ENCODE measurements at places on chromosomes 6 and 20. TPM values are rescaled to one million over a fixed set of nuclear protein-coding genes. Genes with fewer than 3 reads are reported as not detected.

The CYP39A1 gene
- not detected for total RNA-seq

The SCGN gene
- total RNA-seq = not detected

The CPNE5 gene
- 0.24 TPM for total RNA-seq

The VSTM2L gene
- total RNA-seq = 1.4 TPM

The SLC32A1 gene
- total RNA-seq = not detected

The SULF2 gene
- total RNA-seq = 23.5 TPM

The SLC25A27 gene
- total RNA-seq = 0.02 TPM

The HLA-G gene
- not detected for total RNA-seq

The BNIP5 gene
- not detected for total RNA-seq

DNA sequence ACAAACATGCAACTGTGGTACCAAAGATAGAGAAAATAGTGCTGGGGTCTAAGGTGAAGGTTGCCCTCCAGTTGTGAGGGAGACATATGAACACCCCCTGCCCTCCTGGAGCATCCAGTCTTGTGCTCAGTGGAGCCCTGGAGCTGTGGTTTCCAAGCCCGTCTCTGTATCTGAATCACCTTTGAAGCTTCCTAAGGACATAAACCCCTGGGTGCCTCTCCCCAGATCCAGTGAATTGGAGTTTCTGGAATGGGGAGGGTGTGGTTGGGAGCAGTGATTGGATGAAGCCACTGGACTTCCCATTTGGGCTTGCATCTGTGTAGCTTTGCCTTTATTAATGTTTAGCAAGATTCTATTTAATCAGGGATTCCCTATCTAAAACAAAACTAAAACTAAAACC, 22.4 kb upstream of the E2F3 start:
- no peak for DNase-seq

- no peak for DNase-seq
Measured at GRCh38 chr6:157092736-157093135, 230.6 kb downstream of the TMEM242 start.

DNA sequence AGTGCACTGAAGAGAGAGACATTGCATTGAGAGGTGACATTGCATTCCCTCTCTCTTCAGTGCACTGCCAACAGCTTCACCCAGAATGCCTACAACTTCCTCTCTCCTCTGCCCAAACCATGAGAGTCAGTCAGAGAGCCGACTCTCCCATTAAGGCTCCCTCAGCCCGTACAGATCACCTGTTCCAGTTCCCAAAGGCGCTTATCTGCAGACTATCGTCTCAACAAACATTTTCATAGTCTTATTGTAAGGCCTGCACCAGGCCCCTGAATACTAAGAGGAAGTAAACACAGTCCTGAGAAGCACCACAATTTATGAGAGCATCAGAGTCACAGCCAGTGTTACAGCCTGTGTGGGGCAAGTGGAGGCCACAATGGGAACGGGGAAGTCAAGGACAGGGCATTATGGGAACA, 53.7 kb downstream of the GFOD1 start:
- DNase-seq = no peak

DNA sequence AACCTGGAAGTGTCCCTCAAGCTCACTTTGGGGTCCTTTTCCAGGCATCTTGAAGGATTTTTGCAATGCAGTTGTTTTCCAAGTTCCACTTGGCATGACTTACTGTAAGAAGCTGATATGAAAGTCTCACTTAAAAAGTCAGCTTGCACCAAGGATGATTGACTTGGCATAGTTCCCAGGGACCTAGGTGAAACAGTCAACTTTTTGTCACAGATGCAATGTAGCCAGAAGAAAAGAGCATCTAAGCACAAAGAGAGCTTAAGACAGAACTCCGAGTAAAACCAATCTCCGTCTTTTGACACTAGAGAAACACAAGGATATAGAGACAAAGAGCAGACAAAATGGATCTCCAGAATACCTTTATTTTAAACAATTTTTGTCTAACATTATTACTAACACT, 2.6 kb upstream of the ZSCAN12 start:
- no peak for DNase-seq

DNA sequence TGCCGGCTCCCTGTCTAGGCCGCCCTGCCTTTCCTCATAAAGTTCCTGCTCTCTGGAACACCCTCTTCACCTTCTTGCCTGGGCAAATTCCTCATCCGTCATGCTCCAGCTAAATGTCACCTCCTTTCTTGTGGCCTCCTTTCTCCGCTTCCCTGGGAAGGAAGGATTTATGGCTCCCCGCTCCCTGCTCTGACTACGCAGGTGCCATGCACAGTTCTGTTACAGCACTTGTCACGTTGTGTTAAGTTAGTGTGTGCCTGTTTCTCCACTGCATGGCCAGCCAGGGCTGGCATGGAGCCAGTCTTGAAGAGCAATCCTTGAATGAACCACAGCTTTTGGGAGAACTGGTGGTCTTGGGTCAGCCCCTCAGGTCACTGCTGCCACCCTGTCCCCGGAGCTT, 61.7 kb downstream of the CD40 start:
- no peak for DNase-seq

GRCh38 chr6:163446549-163446948, 32.0 kb downstream of the QKI start:
- no peak for DNase-seq

GRCh38 chr20:19835533-19836222, 77.6 kb downstream of the RIN2 start:
- DNase-seq = no peak

DNA sequence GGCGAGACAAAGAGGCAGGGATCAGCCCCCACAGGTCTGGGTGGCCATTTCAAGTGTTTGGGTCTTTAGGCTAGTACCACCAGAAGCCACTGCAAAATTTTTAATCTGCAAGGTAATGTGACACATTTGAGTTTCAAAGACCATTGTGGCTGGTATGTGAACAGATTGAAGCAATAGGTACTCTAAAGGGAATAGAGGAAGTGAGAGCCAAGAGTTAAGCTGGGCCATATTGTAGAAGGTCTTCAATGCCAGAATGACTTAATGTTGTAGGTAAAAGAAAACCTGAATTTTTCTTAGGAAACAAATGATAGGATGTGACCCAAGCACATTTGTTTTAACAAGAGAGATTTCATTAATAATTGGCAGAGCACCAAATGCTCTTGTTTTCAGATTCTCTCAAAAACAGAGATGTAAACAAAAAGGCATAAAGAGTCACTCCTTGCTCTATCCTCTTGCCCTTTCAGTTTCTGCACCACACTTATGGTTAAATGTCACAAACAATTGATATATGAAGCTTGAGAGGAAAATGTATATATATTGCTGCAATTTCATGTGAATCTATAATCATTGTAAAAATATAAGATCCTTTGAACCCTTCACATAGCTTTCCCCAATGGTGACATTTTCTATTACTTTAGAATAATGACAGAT, 307.1 kb upstream of the PLN start:
- DNase-seq = no peak

DNA sequence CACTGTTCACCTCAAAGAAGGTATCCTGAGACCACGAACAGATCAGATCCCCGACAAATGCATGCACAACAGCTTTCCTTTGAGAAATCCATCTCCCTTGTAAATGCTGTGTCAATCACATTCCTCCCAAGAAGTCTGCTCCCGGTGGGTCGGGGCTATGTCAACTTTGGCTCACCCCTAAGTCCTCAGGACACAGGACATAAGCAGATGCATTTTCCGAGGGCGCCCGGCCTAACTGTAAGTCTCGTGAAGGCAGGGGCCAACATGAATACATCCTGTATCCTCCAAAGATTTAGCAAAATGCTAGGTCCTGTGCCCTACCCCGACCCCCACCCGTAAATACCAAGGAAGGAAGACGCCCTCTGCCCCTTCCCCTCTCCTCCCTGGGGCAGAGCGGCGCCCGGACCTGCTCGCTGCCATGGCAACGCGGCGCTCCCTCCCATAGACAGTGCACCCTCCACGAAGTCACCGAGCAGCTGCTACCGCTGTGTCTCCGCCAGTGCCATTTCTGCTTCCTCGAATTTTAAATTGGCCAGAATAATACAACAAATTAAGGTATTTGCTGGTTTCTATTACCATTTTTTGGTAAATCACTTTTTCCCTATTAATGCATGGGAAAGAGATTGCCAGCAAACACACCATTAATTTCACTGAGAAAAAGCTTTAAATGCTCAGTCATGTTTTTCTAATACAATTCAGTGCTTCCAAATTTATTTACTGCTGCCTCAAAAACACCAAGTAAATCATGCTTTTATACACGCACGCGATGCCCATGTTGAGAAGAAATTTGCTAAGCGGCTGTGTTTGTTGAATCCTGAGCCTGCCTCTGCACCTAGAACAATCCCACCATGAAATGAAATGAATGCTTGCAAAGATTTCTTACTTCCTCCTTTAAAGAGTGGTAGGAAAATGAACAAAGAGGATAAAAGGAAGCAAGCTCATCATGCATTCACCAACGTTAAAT, 100.6 kb downstream of the PCSK2 start:
- DNase-seq = no peak

DNA sequence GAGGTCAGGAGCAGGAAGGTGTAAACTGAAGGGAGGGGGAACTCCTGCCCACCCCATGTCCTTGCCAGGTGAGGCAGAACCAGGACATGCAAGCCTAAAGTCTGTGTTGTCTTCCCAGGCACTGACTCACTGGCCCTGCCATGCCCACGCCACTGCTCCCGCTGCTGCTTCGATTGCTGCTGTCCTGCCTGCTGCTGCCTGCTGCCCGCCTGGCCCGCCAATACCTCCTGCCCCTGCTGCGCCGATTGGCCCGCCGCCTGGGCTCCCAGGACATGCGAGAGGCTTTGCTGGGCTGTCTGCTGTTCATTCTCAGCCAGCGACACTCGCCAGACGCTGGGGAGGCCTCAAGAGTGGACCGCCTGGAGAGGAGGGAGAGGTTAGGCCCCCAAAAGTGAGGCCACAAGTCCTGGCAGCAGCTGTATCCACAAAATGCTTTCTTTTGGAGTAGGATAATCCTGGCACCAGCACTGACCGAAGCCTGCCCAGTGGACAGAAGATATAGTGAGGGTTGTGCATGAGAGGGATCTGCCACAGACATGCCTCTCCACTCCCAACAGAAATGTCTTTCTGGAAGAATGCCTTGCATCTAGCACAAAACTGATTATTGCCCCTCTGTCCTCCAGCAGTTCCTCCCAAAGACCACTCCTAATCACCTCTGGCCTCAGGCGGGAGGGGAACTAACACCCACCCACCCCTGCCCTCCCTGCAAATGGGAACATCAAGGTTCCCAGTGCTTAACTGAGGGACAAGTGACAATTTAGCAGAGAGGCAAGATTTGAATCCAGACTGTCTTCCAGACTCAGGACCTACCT, 812 bp downstream of the MYMX start:
- DNase-seq = no peak

DNA sequence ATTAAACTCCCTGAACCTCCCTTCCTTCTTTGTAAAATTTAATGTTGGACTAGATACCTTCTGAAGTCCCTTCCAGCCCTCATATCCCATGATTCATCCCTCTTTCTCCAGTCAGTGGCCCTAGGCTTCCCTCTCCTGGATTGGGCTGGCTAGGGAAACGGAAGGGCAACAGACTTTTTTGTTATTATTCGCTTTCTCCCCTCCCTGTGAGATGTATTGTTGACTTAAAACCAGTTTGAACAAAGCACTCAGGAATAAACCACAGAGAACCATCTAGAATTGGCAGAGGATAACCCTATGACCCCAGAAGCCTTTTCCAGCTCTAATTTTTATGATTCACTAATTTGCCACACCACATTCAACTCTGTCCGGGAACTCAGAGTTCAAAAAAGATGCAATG, 239.7 kb upstream of the SUPT3H start:
- DNase-seq = no peak

DNA sequence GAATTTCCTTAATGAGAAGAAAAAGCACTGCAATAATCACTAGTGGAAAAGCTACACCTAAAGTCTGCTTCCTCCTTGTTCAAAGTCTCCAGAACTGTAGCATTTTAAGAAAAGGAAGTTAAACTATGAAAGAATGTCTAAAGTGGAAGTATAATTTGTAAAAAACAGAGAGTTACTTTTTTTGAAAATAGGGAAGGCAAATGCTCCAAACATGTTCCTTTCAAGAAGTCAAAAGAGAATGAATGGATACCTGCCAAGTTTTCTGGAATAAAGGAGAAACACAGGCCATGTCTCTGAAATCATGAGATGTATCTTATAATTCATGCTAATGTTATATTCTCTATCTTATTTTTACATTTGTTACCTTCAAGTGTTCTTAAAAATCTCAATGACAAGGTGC, 60.7 kb upstream of the ADGRG6 start:
- DNase-seq = no peak

DNA sequence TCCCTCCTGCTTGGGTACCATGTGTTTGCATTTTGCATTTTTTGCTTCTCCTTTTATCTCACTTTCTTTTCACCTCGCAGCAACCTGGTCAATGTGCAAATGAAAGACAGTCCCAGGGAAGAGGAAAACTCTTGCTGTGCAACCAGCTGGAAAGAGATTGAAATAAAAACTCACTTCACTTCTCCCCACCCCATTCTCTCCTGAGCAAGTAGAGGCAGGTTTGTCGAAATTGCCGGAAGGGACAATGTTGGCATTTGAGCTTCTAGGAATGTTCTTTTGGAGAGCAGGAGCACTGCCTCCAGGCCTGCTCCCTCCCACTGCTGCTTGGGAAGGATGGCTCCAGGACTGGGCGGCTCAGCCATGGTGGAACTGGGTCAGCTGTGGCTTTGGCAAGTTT, 30.6 kb downstream of the KCNG1 start:
- no peak for DNase-seq

- DNase-seq = no peak
Measured at GRCh38 chr6:33450434-33450833, 3.9 kb upstream of the ZBTB9 start.

GRCh38 chr20:10676518-10676917, 2.7 kb upstream of the JAG1 start:
- no peak for DNase-seq

DNA sequence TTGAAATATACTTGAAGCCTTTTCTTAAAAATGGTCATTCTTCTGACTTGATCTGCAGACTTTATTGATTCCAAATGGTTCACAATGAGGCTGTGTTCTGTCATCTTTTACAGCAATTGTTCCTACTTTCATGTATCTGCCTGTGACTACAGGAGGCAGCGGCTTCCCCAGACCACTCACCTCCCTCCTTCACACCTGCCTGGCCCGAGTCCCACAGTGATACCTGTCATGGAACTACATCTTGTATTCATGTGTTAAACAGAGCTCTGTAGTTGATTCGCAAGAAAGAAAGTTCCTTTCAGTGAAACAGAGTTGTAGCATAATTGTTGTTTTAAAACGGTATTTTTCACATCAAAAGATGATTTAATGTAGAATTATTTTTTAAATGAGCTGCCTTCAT, 673.5 kb upstream of the AGPAT4 start:
- DNase-seq = no peak

DNA sequence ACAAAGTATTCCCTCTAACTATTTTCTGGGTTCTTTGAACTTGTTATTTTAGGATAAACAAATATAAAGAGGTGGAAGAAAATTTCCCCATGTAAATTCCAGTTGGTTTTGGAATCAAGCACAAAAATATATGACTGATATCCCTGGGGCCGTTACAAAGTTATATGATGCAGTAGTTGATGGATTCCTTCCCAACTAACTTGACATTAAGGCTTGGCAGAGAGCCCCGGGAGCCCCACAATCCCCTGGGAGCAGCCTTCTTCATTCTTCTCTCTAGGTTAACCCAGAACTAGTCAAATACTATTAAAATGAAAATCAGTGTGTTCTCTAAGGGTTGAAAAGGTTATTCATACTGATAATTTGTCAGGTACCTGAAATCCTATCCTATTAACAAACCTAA, 508.9 kb upstream of the SOX4 start:
- no peak for DNase-seq
